Lung (tissue), 17 donors: ENCODE measurements at places on chromosomes 6 and 20. TPM values are rescaled to one million over a fixed set of nuclear protein-coding genes. Genes with fewer than 3 reads are reported as not detected.

DNA sequence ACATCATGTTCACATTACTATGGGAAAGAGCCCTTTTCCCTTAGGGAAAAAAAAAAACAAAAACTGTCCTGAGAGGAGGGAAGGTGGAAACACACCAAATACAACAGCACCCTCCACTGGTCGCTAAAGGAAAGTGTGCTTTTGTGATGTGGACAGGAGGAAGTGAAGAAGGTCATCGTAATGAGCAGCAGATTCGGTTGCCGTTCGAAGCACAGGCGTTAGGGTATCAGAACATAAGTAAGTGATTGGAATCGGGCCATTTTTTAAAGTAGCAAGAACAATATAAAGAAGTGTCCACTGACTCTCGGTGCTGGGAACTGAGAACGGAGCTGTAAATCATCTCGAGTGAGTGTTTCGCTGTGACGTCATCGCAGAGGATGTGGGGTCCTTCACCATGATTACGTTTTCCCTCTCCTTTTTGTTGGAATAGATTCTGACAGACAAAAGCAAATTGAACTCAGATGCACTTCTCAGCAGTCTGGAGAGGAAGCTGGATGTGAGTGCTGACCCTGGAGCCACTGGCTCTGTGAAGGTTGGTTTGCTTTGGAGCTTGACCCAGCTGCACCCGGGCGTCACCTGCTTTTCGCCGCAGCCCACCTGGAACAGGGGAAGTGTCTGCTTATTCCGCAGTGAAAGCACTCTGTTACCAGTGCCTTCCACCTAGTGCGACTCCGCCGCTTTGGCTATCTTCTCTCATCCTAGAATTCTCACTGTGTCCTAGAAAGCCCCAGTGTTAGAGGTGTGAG, 203.6 kb upstream of the GMDS start:
- H3K27me3 ChIP-seq, result no peaks in the 10 kb centered on the region
- peaks cover 2% of the 10 kb centered on the region for H3K4me1 ChIP-seq
- DNase-seq, result peak; percentile 52
- H3K27ac ChIP-seq, result no peak overlapping the region
- no peaks in the 10 kb centered on the region for H3K36me3 ChIP-seq

DNA sequence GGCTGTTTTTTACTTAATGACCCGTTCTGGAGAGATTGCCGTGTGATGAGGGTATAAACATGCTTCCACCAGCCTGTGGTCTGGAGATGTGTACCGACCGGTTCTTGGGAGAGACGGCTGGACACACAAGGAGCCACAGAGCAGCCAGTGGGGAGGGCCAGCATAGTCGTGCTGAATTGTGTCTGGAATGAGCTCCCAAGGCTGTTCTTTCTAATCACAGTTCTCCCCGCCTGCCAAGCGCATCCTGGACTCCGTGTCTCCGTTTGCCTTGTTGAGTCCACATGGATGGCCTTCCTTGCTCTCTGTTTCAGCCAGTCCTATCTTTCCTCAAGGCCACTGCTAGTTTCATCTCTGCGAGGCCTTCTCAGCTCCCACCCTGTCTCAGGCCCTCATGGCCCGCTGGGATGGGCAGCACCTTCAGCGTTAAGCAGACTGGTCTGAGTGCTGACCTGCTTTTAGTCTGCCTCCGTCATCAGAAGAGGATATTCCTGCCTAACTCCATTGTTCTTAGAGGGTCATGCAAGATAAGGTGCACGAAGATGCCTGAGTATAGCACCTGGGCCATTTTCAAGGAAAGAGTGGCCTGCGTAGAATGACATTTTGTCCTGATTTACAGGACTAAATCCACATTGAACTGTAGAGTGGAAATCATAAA, 20.6 kb downstream of the MANBAL start:
- no peak overlapping the region for H3K4me3 ChIP-seq
- peaks cover 30% of the 10 kb centered on the region for H3K36me3 ChIP-seq
- H3K27me3 ChIP-seq, result no peaks in the 10 kb centered on the region
- no peak overlapping the region for H3K27ac ChIP-seq
- DNase-seq, result no peak

Gene SLC32A1
- not detected for total RNA-seq

Gene MEI4
- total RNA-seq, result not detected

DNA sequence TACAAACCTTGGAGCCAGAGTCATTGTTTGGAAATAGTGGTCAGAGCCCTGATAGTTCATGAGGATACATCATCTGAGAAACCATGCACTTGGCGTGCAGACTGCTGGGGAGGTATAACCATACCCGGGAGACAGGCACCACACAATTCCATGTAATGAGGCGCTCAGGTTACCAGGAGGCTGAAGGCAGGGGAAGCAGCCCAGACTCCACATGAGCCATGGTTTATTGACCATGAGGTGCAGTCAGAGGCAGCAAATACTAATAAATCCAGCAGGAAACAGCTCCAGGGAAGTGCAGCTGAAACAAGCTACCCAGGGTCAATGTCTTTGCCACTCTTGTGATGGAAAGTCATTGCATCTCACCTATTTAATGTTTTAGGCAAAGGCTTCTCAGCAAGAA, 156.0 kb downstream of the TBC1D7 start:
- H3K27me3 ChIP-seq, result no peaks in the 10 kb centered on the region
- no peaks in the 10 kb centered on the region for H3K4me1 ChIP-seq
- DNase-seq, result no peak
- no peaks in the 10 kb centered on the region for H3K36me3 ChIP-seq

DNA sequence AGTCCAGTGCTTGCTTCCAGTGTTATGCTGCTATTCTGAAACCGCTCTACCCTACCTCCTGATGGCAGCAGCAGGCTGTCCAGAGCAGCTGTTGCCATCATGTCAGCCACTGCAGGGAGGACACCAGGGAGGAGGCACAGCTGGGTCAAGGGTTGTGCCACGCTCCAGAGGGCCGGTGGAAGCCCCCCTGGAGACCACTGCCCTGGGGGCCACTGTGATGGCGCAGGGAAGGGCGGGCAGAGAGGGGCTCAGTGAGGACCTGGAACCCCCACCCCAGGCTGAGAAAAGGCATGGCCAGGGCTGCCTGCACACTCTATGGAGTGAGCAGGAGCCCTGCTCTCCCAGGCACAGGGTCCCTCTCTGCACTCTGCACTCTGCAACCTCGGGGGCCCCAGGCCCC, 271.3 kb upstream of the BTBD3 start:
- no peaks in the 10 kb centered on the region for H3K36me3 ChIP-seq
- no peak for DNase-seq
- no peak overlapping the region for H3K27ac ChIP-seq
- H3K27me3 ChIP-seq, result no peaks in the 10 kb centered on the region
- no peak overlapping the region for H3K4me3 ChIP-seq

DNA sequence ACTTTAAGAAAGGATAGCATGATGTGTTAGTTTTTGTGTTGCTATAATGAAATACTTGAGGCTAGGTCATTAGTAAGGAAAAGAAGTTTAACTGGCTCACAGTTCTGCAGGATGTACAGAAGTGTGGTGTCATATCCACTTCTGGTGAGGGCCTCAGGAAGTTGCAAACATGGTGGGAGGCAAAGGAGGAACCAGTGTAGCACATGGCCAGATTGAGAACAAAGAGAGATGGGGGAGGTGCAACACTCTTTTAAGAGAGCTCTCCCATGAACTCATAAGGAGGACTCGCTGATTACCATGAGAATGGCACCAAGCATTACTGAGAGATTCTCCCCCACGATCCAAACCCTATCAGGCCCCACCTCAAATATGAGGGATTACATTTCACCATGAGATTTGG, 265.4 kb downstream of the RIMS1 start:
- H3K36me3 ChIP-seq, result no peaks in the 10 kb centered on the region
- H3K27ac ChIP-seq, result no peak overlapping the region
- H3K27me3 ChIP-seq, result no peaks in the 10 kb centered on the region
- H3K4me1 ChIP-seq, result no peaks in the 10 kb centered on the region
- no peak overlapping the region for H3K4me3 ChIP-seq
- no peak for DNase-seq

Gene RHAG
- 5.7 TPM for total RNA-seq

DNA sequence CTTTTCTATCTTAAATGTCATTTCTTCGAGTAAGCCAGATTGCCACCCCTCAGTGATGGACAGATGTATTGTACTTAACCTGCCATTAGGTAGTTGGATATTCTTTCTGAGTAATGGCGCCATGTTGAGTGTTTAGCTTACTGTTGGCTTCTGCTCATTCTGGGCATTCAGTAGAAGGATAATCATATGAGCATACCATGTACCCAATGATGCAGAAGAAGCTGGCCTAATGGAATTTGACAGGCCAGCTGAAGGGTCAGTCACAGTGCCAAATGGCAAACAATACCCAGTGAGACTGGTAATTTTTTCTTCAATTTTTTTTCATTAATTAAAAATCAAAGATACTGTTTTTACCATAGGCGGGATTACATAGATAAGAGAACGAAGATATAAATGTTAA, 1010.8 kb upstream of the EYS start:
- no peaks in the 10 kb centered on the region for H3K27me3 ChIP-seq
- DNase-seq, result no peak
- H3K4me1 ChIP-seq, result no peaks in the 10 kb centered on the region
- H3K27ac ChIP-seq, result no peak overlapping the region
- H3K36me3 ChIP-seq, result no peaks in the 10 kb centered on the region
- H3K4me3 ChIP-seq, result no peak overlapping the region

- DNase-seq, result no peak
- H3K27me3 ChIP-seq, result no peaks in the 10 kb centered on the region
- H3K36me3 ChIP-seq, result peaks cover 7% of the 10 kb centered on the region
- no peak overlapping the region for H3K27ac ChIP-seq
Measured at GRCh38 chr6:119237177-119237715, 112.3 kb downstream of the MAN1A1 start.

DNA sequence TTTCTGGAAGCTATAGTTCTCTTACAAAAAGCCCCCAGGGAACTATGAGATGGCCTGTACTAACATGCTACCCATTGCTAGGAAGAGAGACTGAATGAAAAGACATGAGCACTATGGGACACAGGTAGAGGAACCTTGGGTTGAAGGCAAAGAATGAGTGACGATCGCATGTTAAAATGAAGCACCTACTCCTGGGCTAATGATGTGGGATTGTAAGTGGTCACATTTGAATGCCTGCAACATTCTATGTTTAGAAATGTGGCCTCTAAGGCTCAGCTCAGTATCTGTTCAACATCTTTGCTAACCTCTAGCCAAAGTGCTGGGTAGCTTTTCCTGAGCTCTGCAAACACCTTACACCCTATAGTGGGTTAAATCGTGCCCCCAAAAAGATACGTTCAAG, 5.2 kb upstream of the ZC3H12D start:
- no peaks in the 10 kb centered on the region for H3K36me3 ChIP-seq
- H3K27me3 ChIP-seq, result no peaks in the 10 kb centered on the region
- DNase-seq, result no peak

GRCh38 chr20:37319151-37319671, 26.7 kb upstream of the SRC start:
- no peak overlapping the region for H3K27ac ChIP-seq
- H3K4me1 ChIP-seq, result peaks cover 13% of the 10 kb centered on the region
- peaks cover 12% of the 10 kb centered on the region for H3K36me3 ChIP-seq
- no peaks in the 10 kb centered on the region for H3K27me3 ChIP-seq
- H3K4me3 ChIP-seq, result no peak overlapping the region

DNA sequence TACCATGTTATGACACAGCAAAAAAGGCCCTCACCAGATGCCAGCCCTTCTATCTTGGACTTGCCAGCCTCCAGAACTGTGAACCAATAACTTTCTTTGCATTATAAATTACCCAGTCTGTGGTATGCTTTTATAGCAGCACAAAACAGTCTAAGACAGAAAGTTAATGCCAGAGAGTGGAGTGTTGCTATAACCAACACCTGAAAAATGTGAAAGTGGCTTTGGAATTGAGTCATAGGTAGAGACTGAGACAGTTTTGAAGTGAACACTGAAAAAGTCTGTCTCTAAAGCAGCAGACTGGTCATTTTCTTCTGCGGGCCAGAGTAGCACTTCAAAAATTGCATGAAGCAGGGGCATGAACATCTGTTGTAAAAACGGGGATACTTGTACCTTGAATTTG, 28.0 kb upstream of the ASIP start:
- H3K36me3 ChIP-seq, result no peaks in the 10 kb centered on the region
- no peak overlapping the region for H3K27ac ChIP-seq
- no peaks in the 10 kb centered on the region for H3K27me3 ChIP-seq

- no peak overlapping the region for H3K4me3 ChIP-seq
- H3K36me3 ChIP-seq, result no peaks in the 10 kb centered on the region
- H3K27ac ChIP-seq, result no peak overlapping the region
- DNase-seq, result no peak
- H3K27me3 ChIP-seq, result no peaks in the 10 kb centered on the region
- H3K4me1 ChIP-seq, result no peaks in the 10 kb centered on the region
Measured at GRCh38 chr6:139823099-139823807, 448.8 kb upstream of the CITED2 start.
